Nucleus accumbens (tissue), 56 donors: ENCODE measurements at places on chromosomes 5 and 9.

- DNase-seq: no peak
These were observed 2.0 kb downstream of the PCDHGB5 start for GRCh38 chr5:141399555-141400258.

DNA sequence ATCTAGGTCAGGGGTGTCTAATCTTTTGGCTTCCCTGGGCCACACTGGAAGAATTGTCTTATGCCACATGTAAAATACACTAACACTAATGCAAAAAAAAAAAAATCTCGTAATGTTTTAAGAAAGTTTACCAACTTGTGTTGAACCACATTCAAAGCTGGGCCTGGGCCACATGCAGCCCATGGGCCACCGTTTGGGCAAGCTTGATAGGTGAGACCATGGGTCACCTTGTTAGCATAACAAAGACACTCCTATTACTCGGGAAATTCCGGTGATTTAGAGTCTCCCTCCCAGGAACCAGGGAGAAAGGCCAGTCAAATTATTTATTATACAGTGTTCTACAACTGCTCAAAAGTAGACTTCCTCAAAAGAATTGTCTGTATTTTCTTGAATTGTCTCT lies 12.7 kb downstream of the RECK start:
- DNase-seq: no peak

DNA sequence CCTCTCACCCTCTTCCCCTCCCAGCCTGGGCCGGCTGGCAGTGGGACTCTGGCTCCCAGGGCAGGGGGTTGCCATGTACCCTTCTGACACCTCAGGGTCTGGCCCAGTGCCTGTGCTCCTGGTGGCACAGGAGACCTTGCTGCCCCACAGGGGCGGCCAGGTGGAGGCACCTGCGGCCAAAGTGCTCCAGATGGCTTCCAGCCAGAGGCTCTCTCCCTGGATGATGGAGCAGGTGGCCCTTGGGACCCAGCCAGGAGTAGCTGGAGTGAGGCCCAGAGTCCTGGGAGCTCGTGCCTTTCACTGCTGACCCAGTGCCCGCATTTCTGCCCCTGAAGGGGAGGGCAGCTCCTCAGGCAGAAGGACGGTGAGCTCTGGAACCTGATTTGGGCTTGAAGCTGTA lies 87.3 kb downstream of the NTNG2 start:
- no peak for DNase-seq

DNA sequence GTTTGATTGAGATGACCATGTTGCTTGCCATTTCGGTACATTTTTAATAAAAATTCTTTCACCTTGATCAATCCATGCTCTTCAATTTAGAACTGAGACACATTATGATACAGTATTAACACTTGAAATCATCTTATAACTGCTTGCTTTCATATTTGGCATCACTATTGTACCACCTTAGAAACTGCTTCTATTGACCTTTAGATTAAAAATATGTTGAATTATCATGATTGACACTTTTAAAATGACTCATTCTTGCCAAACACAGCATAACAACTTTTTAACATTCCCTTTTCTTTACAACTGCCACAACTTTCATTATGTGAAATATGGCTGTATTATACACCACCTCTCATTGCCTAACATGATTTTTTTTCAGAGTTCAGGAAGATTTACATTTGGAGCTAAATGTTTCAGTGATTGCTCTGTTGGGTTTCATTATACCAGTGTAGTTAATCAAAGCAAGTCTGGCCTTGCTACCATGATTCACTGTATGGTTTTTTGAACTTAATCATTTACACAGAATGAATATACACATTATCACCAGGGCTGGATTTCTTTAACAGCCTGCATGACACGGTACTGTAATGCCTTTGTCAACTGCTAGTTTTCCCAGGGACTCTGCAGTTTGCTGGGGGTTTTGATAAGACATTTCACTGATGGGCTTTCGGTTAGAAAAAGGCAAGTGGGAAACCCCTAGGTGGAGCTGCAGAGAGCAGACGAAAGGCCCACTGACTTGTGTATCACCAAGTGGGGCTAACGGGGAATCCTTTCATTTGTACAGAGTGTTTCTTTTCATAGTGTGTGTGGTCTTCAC lies 93.6 kb upstream of the TLE4 start:
- DNase-seq: no peak

DNA sequence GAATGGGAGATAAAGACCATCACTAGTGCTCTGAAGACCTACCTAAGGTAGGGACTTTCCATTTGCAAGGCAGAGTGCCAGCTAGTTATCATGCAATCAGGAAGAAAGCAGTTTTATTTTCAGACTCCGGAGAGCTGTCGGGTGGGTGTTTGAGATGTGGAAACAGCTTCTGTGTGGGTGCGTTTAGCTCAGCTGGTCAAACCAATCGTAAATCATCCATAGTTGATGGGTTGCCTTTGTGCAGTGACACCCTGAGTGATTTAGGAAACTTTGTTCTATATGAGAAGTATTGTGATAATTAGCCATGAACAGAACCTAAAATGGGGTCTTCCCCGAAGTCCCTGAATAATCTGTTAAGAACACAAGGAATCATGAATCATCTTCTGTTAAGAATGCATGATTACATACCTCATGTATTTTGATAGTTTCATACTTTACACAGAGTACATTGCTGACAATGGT lies 284.3 kb downstream of the ARHGAP26 start:
- no peak for DNase-seq

- no peak for DNase-seq
These were observed 439.9 kb downstream of the GADD45G start for GRCh38 chr9:90044710-90045151.

- DNase-seq: no peak
These were observed 742.8 kb downstream of the NR2F1-AS1 start for GRCh38 chr5:92838253-92838652.

GRCh38 chr5:176916337-176916736 lies 17.2 kb upstream of the HK3 start:
- DNase-seq: no peak

DNA sequence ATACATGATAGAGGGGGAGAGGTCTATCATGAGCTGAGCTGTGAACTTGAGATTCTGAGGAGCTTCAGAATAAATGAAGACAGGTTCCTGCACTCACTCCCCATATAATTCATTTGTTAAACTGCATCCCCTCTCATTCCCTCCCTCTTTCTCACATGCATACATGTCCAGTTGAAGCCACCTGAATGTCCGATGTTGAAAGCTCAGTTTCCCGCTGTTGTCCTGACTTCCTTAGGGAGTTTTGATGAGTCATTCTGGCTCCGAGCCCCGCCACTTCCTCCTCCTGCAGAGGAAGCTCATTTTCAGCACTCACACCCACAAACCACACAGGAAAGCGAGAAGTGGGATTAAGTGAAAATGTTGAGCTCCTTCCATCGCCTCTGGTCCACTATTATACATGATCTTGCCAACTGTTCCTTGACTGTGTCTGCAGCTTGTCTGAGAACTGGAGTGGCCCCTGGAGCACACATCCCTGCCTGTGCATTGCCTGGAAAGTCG lies 121.2 kb downstream of the CEMIP2 start:
- no peak for DNase-seq

DNA sequence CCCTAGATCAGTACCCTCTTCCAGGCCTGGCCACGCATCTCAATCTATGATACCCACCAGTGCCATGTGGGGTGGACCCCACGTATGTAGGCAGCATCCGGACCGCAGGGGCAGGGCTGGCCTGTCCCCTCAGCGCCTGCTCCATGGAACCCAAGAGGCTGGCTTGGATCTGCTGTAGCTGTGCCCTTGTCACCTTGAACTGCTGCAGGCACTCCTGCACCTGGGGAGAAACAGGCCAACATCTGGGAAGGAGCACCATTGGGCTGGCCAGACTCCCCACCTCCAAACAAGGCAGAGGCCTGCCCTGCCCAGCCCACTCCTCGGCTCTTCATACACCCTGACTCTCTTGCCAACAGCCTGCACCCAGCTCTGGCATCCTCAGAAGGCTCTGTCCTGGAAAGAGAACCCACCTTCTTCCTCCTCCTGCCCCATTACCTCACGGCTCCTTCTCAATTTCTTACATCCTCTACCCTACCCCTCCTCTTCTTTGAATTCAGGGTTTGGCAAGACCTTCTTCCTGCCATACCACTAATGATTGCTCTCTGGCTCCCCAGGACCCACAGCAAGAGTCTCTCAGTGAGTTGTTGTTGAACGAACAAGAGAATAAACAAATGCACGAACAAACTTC lies 7.7 kb downstream of the HK3 start:
- no peak for DNase-seq

GRCh38 chr5:88882276-88883038 lies 527 bp downstream of the MEF2C start:
- DNase-seq: no peak

DNA sequence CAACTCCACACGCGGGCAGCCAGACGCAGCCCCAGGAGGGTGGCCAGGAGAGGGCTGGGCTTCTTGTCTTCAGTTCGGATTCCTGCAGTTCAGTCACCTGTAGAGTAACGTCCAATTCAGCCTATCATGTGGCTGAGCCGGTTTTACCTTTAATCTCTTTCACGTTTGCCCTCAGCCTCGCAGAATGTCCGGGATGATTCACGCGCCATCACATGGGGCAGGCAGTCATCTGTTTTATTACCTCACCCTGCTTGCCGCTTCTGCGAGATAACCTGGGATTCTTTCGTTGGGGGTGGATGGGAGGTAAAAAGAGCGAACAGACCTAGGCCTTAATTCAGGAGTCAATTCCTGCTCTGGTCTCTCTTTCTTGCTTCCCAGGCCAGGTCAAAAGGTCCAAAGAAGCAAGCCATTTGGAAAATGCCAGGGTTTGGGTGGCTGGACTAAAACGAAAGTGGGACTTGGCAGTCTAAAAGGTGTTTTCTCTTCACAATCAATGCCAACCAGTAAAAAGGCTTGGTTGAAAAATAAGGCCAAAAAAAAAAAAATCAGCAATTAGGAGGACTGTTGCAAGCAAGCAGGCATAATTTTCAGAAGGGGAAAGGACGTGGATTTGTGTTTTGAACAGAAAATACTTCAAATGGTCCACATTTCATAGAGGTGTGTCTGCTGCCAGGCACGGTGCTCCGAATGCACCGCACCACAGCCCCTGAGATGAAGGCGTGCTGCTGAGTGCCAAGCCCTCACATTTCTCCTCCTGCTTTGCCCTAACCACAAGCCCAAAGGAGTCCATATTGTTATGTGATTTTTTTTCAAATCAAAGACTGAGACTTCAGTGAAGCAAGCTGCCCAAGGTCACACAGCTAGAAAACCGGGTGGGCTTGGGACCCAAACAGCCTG lies 2.8 kb upstream of the WWC1 start:
- DNase-seq: no peak

DNA sequence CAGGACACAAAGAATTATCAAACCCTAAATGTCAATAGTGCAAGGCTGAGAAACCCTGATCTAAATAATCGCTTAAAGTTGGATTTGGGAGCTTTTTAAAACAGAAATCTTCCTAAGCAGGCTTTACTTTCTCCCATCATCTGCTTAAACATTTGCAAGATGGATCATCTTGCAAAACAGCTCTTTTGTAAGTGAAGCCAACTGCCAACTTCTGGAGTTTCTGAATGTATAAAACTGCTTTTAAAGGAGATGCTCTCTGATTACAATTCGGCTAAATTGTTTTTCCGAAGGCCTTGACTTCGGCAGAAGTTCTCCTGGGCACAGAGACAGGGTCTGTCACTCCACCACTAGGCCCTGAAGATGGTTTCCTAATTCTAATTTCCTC lies 1.3 kb downstream of the PTPN3 start:
- no peak for DNase-seq

- DNase-seq: no peak
These were observed 109.1 kb upstream of the PCA3 start for GRCh38 chr9:76655121-76655541.

DNA sequence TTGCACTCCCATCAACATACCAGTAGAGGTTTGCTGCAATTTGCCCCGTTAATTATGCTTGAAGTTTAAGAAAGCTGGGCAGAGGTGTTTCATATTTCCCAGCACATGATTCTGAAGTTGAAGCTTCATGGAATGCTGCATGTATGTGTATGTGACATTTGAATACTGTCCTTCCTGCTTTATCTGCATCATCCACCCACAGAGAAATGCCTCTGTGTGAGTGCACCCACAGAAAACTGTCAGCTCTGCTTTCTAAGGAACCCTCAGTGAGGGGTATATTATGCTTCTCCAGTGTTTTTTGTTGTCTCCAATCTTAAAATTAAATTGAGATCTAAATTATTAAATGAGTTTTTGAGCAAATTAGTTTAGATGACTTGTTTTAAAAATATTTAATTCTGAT lies 358.1 kb upstream of the PIK3R1 start:
- no peak for DNase-seq

DNA sequence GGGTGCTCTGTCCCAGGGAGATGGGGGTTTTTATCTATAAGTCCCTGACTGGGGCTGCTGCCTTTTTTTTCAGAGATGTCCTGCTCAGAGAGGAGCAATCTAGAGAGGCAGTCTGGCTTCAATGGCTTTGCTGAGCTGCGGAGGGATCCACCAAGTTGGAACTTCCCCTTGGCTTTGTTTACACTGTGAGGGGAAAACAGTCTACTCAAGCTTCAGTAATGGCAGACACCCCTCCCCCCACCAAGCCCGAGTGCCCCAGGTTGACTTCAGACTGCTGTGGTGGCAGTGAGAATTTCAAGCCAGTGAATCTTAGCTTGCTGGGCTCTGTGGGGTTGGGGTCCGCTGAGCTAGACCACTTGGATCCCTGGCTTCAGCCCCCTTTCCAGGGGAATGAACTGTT lies 375.8 kb downstream of the RAB3C start:
- no peak for DNase-seq

GRCh38 chr9:121862371-121863332 lies 211.2 kb downstream of the DAB2IP start:
- DNase-seq: no peak

DNA sequence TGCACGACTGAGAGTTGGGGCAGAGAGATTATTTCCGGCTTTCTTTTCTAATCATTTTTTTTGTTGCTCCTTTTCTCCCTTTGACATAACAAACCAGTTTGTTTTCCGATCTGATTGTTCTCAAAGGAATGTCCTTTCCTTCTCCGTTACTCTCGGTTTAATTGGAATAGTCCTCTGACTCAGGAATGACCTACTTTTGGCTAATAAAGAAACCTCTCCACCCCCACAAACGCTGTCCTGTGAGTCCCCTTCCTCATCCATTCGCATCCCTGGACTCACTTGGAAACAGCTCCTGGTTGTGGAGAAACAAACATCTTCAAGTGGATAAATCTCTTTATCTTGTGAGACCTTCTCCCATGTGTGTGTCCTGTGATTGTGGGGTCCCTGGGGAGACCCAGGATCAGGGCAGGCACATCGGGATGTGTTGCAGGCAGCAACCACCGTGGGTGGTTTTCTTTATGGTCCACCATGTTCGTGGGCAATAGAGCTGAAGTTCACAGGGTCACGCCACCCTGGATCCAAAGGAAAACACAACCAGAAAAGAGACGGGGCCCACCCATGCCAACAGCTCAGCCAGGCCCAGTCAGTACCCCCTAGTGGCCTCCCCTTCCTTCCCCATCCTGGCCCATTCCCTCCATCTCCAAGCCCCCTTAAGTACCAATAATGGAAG lies 45.2 kb upstream of the NEK6 start:
- no peak for DNase-seq
